Kidney (tissue), 22 donors: ENCODE measurements at places on chromosomes 11 and 22. TPM values are rescaled to one million over a fixed set of nuclear protein-coding genes. Genes with fewer than 3 reads are reported as not detected.

The OR8D4 gene
- not detected for polyA plus RNA-seq

The CARD10 gene
- 32.4 TPM for polyA plus RNA-seq

The KCNK4 gene
- polyA plus RNA-seq = not detected

The RAG2 gene
- polyA plus RNA-seq = not detected
